ENCODE measurements at places on chromosomes 7 and 10.

GRCh38 chr7:4202954-4203353, 479.1 kb upstream of the FOXK1 start:
- DNase-seq, result no peak

- no peak for DNase-seq
Observed at GRCh38 chr7:17952387-17952786, 12.1 kb upstream of the SNX13 start.

DNA sequence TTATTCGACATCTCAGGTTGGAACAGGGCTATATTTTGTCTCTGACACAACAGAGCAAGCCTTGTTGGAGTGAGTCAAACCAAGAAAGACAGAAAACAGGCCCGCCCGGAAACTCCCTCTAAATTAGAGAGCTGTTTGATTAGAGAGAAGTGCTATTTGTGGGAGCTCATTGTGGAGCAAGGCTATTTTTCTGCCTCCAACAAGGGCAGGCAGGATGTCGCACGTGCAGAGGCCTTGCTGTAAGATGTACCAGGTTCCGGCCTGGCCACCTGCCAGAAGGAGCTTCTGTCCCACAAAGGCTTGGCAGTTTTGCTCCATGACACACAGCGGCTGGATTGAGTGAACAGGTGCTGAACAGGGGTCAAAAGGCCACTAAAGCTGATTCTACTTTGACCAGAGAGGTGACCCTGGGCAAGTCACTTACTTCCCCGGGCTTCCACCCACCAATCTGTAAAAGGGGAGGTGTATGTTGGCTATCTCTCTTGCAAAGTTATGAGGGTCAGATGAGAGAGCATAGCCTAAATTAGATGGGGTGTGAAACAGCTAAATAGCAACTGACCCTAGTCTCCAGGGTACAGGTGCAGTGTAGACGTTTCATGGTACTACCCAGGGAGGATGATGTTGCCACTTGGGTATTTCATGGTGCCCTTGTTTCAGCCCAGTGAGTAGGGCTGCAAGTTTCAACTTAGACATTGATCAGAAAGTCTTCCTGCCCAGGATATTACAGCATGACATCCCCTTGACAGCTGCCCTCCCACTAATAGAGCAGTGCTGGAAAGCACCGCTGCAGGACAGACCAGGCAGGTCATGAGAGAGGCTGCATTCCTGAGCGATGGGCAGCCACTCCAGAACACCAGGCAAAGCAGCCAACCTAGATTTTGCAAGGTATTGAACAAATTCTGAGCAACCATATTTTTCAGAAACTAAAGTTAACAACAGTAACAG, 62.0 kb downstream of the VSTM4 start:
- DNase-seq, result no peak

DNA sequence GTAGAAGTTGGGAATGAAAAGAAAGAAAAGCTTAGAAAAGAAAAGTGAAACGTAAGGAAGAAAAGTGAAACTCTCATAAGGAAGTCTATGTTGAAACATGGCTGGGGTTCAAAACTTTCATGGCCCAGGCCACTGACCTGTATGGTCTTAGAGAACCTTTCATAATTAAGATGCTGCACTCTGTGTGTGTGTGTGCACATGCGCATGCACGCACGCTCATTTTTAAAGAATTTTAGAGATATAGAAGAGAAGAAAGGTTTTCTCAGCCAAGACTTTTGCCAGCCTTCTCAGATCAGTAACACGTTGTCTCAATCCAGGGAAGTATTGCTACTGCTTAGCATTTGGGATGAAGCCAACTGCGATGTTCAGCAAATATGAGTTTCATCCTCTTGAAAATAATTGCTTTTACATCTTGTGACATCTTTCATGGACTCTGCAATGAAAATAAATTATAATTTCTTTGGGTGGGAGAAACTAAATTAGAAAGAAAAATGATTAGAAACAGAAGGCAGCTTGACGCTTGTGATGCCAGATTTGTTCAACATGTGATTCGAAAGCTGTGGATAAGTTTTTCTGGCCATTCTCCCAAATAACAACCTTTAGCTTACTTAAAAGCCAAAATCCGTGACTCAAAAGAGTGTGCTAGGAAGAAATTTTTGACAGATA, 16.2 kb upstream of the SLC26A4 start:
- DNase-seq, result no peak

DNA sequence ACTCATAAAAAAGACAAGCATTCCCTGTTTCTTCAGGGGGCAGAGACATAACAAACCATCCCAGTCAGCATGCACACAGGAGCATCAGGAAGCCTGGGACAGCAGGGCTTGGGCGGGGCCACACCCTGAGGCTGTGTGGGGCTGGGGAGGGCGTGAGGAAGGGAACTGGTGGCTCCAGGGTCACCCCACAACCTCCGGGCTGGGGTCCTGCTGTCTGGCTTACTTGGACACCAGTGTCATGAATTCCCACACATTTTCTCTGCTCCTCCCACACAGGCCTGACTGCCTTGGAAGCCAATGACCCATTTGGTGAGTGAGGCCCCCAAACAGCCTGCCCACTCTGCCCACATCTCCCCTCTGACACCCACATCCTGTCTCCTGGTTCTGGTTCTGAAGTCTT, 2.8 kb downstream of the FXYD4 start:
- no peak for DNase-seq

All from activated T-helper 1 cell treated with anti-CD3 and anti-CD28 coated beads, Interleukin-2, amount 50 U/mL, for 16 hours (primary cell).